ENCODE measurements at places on chromosomes 16 and 17.

GRCh38 chr16:89322321-89323119 lies 105.0 kb downstream of the ZNF778 start:
- DNase-seq, result peak; percentile 80

DNA sequence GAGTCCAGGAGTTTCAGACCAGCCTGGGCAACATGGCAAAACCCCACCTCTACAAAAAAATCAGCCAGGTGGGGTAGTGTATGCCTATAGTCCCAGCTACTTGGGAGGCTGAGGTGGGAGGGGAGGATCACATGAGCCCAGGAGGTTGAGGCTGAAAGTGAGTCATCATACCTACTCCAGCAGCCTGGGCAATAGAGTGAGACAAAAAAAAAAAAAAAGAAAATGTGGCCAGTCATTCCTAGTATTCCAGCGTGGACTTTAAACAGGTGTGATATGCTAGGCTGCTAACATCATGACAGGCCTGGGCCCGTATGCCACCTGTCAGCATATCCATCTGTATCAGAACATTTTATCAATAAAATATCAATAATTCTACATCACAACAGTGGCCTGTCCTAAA lies 143.3 kb downstream of the AATF start:
- DNase-seq, result no peak

DNA sequence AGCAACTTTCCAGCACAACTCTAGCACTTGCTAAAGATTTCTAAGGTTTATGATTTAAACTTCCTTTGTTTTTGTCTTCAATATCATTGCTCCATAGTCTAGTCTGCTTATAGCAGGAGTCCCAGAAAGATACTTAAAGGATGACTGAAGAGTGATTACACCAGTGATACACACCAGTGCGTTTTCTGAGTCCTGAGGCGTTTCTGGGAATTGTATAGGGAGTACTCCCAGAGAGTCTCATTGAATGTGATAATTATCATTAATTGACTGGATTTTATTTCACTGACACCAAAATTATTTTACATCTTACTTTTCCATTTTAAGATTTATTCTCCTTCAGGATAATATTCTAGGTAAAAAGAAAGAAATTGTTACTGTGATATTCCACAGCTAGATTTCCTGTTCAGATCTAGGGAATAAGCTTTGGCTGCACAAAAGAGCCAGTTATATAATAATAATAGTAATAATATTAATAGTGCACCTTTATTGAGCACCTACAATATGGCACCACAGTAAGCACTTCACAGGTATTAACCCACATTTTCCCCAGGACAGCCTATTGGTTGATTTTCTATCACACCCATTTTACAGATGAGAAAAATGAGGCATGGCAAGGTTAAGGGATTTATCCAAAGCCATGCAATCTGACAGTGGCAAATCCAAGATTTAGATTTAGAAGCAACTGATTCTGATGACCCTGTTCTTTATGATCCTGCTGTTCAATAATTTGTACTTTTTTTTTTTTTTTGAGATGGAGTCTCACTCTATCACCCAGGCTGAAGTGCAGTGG lies 62.6 kb downstream of the IRX5 start:
- no peak for DNase-seq

DNA sequence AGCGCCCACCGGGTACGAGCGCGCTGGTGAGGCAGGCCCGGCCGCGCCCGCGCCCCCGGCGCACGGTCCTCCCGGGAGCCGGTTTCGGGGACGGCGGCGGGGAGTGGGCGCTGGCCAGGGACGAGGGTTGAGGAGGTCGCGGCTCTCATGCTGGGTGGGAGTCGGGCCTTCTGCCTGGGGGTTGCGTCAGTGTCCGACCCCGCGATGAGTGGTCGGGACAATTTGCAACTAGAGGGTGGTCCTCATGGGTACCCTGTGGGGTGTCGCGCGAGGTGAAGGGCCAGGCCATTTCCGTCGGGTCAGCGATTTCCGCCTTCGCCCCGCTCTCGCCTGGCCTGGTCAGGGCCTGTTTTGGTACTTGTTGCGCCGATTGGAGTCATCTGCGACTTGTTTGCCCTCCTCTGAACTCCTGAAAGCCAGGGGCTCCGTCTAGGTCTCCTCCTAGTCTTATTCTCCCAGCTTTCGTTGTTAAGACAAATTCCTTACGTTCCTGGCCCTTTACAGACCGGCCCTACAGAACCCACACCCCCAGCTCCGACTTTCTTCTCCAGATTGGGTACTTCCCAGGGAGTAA lies 14.9 kb downstream of the NAA60 start:
- no peak for DNase-seq

DNA sequence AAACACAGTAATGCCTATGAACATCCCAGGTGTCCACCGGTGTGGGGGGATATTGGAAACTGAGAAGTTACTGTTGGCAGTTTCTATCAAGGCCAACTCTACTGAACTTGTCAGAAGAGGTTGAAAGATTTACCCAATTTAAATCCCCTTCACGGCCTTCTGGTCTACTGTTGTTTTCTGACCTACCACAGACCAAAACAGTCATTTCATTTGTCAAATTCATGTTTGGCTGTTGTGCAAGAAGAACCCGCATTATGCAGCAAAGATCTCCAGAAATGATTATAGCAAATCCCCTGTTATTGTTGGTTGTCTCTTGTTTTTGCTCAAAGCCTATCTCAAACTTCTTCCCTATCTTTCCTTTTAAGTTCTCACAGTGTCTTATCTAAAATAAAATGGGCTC lies 73.1 kb upstream of the MAF start:
- DNase-seq, result no peak

DNA sequence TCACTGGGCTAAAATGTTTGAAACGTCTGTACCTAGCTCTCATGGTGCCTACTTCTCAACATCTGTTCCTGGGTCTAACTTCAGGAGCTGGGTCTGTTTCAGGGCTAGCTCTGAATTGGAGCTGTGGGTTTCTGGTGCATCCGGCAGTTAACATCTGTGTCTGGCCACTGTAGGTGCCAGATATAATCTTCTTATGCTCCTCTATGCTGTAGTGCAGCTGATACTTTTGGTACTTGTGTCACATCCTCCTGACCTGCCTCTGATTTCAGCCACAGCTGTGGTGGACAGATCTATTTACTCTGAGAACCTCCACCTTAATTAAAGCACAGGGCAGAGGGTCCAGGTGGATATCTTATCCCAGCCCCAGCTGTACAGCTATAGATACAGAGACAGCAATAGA lies 496.5 kb upstream of the CDH11 start:
- no peak for DNase-seq

DNA sequence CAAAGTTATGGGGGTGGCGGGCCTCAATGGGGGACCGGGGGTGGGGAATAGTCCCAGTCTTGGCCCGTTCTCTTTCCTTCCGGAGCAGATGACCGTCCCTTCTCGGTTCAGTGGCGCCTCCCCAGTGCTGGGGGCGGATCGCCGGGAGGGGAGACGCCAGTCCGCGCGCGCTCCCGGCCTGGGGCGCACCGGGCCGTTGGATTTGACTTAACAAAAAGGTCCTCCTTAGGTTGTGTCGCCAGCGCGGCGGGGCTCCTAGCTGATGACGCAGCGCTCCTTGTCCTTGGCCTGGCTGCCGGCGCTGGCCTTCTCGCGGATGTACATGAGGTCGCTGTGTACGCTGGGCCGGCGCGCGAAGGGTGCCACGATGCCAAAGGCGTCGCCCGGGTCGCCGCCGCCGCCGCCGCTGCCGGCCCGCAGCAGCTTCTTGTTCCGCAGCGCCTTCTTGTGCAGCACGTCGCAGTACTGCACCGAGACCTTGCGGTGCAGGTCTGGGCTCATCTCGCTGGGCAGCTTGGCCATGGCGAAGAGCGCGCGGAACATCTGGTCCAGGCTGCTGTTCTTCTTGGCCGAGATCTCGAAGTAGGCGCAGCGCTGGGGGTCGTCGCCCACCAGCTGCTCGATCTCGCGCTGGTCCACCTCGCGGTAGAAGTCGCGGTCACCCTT lies 1.2 kb downstream of the RASD1 start:
- DNase-seq, result peak; percentile 84

DNA sequence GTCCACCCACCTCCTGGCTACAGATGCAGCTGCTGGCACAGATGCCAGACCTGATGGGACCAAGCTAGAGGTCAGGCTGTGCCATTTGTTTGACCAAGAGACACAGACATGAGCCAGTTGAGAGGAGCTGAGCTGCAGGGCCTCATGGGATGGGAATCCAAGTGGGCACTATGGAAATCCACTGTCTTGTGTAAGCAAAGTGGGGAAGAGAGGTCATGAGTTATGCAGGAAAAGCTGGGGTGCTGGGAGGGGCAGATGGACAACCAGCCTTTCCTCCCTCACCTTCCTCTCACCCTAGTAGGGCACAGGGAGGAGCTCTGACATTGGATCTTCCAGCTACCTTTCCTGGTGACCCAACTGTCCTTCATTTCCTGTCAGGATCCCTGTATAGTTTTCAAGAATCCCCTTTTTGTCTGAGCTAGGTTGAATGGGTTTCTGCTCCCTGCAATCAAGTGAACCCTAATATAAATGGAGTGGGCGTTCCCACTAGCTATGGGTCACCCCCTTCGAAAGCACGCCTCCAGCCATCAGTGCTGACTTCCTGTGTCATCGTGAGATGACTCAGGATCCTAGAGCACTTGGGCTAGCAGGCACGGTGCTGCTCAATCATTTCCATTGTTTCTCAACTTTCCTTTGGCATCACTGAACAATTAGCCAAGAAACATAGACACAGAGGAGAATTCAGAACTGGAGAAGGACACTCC lies 13.6 kb downstream of the ATPAF2 start:
- DNase-seq, result no peak

DNA sequence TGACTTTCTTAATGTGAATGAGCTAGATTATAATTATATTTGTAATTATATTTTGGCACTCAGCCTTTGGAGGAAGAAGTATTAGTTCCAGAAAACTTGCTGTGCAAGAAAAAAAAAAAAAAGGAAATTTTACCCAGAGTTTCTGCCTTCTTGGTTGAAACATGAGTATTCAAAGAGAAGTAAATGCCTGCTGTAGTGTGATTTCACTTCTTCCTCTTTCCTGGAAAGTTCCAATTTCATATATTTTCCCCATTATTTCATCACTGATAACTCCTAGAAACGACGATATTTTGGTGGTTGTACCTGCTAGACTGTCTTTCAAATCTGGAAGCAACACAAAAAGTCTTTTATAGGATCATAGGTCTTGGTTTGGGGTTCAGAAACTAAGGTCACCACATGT lies 20.4 kb upstream of the MPHOSPH6 start:
- DNase-seq, result no peak

- peak; percentile 87 for DNase-seq
These were observed 417.1 kb downstream of the TMEM114 start for GRCh38 chr16:8173111-8173644.

DNA sequence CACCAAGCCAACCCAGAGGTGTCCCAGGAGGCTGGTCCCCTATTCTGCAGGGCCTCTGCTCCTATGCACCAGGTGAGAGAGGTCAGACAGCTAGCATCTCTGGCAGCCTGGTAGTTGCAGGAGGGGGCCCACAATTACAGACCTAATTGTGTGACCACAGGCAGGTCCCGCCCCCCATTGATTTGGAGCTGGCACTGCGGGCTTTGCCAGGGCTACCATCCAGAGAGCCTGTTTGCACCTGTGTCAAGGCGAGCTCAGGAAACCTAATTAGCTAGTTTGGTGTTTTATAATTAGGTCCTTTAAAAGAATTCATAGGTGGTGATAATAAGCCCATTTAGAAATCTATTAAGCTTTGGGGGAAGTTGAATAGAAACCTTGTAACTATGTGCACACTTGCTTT lies 90.2 kb downstream of the MRM1 start:
- no peak for DNase-seq

GRCh38 chr16:29662729-29663015 lies 375 bp upstream of the SPN start:
- no peak for DNase-seq

GRCh38 chr16:9859701-9860327 lies 322.4 kb downstream of the GRIN2A start:
- no peak for DNase-seq

DNA sequence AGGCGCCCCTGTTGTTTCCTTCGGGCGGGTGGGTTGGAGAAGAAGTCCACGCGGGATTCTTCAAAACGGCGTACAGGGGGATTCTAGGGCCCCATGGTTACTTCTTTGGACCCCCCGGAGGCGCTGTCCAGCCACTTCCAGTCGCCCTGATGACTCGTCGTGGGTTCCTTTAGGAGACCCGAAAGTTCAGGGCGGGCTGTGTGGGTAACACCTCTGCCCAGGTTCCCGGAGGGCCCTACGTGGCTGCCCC lies 716 bp upstream of the HIC1 start:
- DNase-seq, result no peak

GRCh38 chr17:38566666-38567031 lies 39.1 kb downstream of the SRCIN1 start:
- DNase-seq, result no peak

GRCh38 chr16:75506574-75506973 lies 11.3 kb upstream of the CHST6 start:
- no peak for DNase-seq

- DNase-seq, result no peak
These were observed 28.5 kb upstream of the MEAK7 start for GRCh38 chr16:84532855-84533486.

DNA sequence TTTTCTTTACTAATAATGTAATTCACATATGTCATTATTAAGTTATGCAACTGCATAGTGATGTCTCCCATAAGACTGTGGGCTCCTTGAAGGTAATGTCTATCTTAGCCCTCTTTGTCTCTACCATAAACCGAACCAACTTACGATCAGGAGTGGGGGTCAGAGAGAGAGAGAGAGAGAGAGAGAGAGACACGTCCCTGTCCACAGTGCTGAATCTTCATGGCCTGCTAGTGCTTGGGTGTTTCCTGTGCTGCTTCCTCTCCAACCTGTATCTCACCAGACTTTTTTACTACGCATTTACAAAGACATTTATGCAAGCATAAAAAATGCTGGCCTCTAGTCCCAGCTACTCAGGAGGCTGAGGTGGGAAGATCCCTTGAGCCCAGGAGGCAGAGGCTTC lies 52.2 kb upstream of the HAPSTR1 start:
- no peak for DNase-seq

DNA sequence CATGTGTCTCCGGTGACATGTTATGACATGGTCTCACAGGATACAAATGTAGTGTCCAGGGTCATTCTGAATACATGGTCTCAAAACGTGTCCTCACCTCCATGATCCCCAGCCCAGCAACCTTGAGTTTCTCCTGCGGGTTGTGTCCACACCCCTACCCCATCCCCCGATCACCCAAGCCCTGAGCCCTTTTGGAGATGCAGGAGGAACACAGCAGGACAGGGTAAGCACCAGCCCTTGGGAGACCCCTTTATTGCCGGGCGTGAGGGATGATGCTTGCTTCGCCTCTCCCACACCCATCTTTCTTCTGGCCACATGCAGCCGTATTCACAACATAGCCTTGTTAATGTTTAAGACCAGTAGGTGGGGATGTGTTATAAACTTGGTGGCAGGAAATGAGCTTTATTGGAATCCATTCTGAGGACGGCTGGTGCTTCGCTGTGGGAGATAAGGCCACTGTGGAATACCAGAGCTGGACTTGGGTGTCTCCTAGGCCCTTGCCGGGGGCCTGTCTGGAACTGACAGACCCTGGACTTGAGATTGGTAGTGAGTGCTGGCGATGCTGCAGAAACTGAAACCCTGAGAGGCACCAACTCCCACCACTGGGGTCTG lies 5.5 kb downstream of the TMEM132E start:
- DNase-seq, result no peak

GRCh38 chr16:88941913-88942909 lies 34.8 kb downstream of the CBFA2T3 start:
- peak; percentile 60 for DNase-seq

GRCh38 chr17:48155889-48156611 lies 48.5 kb downstream of the SNX11 start:
- DNase-seq, result peak; percentile 61

GRCh38 chr17:37239690-37240334 lies 136.0 kb upstream of the C17orf78 start:
- DNase-seq, result peak; percentile 2

- no peak for DNase-seq
These were observed 58.9 kb upstream of the SDK2 start for GRCh38 chr17:73703192-73703591.
